ENCODE measurements at places on chromosomes 4 and X.

GRCh38 chrX:15930585-15930984 lies 76.0 kb upstream of the AP1S2 start:
- peak; percentile 17 for DNase-seq

GRCh38 chrX:118345045-118345463 lies 852 bp upstream of the WDR44 start:
- no peak for DNase-seq

DNA sequence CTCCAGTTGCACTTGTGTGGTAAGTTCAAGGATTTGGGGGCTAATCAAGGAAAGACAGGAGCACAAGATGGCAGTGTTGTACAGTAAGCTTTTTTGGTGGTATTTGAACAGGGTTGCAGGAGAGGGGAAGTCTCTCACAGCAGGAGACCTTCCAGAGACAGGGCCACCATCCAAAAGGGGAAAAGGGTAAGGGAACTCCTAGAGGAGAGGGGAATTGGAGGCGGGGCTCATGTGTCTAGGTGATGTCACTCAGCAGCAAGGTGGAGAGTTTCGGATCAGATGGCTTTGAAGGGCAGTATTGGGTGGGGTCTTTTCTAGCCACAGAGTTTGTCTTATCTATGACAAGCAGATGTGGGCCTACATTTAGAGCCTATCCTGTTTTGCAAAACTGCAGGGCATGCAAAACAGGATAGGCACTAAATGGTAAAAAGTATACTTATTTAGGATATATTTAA lies 13.4 kb upstream of the RNF175 start:
- DNase-seq, result no peak

- no peak for DNase-seq
Measured at GRCh38 chr4:75499900-75500299, 14.3 kb downstream of the RCHY1 start.

DNA sequence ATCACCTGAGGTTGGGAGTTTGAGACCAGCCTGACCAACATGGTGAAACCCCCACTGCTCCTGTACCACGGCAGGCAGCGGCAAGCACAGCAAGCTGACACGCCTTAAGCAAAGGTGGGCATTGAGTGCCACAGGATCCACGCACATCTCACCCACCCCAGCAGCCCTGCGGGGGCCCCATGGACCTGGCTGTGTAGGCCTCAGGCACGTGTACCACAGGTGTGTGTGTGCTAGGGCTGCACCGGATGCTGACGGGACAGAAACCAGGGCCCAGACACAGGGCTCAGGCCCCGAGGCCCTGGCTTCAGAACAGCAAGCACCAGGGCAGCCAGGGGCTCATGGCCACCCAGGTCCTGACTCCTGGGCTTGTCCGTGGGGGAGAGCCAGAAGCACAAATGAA lies 46.8 kb downstream of the GAK start:
- DNase-seq, result no peak

- DNase-seq, result no peak
Measured at GRCh38 chr4:175035905-175036304, 117.7 kb downstream of the ADAM29 start.

DNA sequence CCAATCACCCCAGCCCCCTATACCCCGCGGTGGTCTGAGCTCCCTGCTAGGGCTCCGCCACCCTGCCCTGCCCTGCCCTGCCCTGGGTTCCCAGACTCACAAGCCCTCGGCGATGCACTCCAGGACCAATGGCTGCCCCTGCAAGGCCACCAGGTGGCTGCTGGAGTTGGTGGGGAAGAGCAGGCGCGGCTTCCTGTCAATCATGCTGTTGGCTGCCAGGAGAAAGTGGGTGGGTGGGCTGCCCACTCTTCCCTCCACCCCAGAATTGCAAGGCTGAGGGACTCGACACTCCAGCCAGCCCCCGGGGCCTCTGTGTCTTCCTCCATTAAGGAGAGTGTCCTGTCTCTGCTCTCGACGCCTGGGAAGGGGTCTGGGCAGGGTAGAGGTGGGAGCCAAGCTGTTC lies 15.7 kb downstream of the L1CAM start:
- DNase-seq, result no peak

DNA sequence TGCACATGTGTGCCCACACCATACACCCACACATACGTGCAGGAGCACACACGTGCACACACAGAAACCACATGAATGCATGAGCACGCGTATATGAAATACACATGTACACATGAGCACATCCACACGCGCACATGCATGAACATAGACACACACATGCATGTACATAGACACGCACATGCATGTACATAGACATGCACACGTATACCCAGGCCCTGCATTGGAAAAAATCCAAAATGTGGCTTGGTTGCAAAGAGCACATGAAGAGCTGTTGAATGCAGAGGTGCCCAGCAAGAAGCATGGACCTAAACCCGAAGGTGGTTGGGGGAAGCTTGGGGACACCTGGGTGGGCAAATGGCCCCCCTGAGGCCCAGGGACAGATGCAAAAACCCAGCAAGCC lies 18.5 kb downstream of the CD99 start:
- DNase-seq, result no peak

GRCh38 chrX:37646254-37646653 lies 39.3 kb upstream of the XK start:
- DNase-seq, result no peak

DNA sequence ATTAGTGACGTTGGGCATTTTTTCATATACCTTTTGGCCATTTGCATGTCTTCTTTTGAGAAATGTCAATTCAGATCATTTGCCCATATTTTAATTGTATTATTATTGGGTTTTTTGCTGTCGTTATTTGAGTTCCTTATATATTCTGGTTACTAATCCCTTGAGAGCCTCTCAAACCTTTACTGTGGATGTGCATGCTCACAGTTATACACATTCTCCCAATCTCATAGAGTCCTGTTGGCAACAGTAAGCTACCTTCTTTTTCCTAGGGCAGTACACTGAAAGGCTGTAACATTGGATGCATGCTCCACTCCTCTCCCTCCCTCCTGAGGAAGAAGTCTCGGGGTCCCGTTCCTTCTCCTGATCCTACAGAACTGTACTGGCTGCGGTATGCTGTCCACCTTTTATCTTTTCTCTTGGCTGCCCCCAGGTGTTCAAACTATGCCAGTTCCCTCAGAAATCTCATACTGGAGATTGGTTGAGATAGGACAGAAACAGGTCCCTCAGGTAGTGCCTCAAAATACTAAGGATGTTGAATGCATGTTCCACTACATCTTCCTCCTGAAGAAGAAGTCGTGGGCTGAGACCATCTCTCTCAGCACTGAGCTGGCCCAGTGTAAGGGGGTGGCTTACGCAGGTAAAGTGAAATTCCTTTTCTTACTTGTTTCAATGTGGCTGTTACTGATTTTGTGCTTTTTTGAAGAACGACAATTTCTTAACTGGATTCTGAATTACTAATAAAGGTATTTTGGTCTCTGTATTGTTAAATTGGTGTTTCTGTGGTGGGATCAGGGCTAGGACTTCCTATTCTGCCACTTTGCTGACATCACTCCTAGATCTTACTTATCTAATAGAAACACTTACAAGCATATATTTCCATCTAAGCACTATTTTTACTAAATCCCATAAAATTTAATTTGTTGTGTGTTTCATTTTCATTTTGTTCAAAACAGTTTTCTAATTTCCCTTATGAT lies 145.4 kb upstream of the HUWE1 start:
- DNase-seq, result peak; percentile 52

GRCh38 chr4:126957987-126958386 lies 674.8 kb upstream of the INTU start:
- no peak for DNase-seq

- no peak for DNase-seq
Measured at GRCh38 chr4:153589703-153590595, 94.1 kb upstream of the TLR2 start.

GRCh38 chrX:22249371-22249770 lies 23.3 kb upstream of the CBLL2 start:
- DNase-seq, result no peak

DNA sequence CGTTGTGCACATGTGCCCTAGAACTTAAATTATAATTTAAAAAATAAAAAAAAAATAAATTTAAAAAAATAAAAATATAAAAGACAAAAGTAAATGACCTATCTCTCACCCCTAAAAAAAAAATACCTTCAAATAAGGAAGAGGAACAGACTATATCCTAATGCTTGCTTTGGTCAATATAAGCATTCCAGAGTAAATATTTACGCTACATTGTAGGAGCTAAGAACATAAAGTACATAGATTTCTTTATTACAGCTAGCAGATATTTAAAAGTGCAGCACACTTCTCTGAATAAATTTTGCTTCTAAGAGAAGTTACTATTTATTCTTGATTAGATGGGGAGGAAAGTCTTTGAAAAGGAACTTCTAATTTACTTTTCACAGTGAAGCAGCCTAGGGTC lies 24.5 kb upstream of the UGT2B11 start:
- DNase-seq, result no peak

- DNase-seq, result no peak
Measured at GRCh38 chr4:105998171-105999063, 103.1 kb downstream of the NPNT start.

DNA sequence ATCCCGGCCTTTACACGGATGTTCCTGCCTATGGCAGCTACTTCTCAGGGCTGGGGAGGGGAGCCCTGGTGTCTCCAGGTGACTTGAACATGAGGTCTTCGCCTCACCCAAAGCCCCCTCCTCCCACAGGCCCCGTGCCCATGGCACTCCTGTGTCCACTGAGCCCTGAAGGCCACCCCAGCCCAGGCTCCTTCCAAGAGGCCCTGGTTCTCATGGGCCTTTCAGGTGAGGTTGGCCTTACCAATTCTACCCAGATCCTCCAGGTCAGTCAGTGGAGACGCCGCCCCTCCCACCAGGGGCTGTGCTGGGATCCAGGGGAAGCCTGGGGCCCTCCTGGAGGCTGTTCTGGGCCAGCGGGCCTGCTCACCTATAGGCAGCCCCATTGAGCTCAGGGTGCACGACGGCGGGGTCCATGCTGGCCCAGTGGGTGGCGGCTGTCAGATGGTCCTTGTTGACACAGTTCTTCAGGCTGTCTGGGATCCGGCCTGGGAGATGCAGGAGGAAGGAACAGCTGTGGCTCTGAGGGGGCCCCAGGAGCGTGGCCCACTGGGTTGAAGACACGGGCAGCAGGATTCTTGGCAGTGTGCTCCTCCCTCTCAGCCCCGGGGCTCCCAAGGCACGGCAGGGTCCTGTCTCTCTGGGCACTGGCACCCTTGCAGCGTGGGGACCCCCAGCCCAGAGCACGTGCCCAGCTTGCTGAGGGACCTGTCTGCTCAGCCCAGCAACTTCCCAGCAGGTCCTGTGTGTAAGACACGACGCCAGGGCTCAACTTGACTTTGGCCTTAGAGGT lies 36.2 kb downstream of the CTBP1 start:
- DNase-seq, result no peak

DNA sequence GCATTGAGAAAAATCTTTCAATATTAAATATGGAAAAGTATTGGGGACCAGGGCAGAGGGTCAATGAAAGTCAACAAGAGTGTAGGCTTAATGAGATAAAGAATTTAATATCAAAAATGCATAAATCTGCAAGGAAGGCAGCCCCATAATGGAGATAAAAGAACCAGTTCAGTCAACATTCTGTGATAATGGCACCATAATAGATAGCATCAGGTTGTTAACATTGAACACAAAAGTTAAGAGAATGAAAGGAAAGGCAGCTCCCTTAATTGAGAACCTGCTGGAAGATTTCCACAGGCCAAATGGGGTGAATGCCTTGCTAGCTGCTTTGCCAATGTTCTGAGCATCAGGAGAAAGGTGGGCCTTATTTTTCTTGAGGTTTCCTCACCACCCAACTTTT lies 60.4 kb upstream of the TMEM33 start:
- no peak for DNase-seq

DNA sequence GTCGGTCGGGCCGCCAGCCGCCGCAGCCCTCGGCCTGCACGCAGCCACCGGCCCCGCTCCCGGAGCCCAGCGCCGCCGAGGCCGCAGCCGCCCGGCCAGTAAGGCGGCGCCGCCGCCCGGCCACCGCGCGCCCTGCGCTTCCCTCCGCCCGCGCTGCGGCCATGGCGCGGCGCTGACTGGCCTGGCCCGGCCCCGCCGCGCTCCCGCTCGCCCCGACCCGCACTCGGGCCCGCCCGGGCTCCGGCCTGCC lies 213 bp downstream of the NFKB1 start:
- DNase-seq, result no peak

DNA sequence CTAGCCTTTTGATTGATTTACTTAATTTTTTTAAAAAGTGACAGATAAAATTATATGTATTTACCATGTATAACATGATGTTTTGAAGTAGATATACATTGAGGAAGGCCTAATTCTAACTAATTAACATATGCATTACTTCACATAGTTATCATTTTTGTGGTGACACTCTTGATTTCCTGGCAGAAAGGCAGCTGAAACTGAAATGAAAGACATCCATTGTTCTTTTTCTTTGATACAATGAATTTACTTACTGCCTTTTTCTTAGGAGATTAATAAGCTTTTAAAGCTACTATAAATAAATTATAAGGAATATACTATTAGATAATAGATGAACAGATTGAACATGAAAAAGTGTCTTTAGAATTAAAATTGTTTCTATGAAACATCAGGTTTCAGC lies 26.7 kb downstream of the ANKRD50 start:
- DNase-seq, result no peak

DNA sequence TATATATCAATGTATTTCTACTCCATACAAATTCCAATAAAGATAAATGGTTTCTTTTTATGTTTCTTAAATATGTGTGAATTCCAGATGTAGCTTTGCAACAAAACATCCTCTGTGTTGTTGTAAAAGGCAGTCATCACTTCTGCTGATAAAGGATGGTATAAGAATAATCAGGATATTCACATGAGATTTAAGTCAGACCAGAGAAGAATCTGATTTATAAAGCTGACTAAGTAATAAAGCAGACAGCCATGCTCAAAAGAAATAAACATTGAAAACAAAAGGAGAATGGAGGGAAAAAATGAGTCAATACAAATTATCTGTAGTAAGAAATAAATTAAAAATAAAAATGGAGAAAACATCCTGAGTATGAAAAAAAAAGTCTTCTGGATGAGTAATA lies 27.0 kb upstream of the SLC7A11 start:
- no peak for DNase-seq

- DNase-seq, result no peak
Measured at GRCh38 chr4:141659539-141659938, 23.2 kb downstream of the IL15 start.

DNA sequence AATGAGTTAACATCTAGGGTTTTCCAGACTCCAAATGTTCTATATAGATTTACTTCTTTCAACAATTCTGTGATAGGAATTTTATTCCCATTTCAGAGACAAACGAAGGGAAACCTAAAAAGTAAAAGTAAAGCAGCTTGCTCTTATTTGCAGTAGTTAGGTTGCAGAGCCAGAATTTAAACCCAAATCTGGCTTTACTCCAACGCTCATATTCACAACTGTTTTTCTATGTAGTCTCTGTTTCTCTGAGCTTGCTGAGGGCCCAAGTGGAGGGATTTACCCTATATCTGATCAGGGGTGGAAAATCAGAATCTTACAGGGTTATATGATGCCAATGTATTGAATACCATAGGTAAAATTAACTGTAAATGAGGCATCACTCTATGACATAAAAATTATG lies 599.1 kb upstream of the GRIA3 start:
- no peak for DNase-seq

DNA sequence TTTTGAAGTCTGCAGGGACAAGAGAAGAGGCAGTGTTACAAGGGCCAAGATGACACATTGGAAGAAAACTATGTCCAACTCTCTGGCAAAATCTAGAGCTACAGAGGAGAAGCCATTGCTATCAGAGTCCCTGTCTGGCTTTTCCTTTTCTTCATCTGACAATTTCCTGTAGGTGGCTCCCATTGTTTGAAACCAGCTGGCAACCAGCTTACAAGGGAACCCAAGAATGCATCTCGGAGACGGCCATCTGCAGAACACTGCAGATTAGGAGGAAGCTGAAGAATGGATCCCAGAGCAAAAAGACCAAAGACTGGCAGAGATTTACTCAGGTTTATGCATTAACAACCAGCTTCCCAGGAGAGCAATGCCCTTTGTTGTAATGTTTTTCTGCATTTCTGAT lies 216.2 kb upstream of the CTSO start:
- no peak for DNase-seq

Measured in B cell (primary cell).